ENCODE measurements at places on chromosomes 4 and X.

DNA sequence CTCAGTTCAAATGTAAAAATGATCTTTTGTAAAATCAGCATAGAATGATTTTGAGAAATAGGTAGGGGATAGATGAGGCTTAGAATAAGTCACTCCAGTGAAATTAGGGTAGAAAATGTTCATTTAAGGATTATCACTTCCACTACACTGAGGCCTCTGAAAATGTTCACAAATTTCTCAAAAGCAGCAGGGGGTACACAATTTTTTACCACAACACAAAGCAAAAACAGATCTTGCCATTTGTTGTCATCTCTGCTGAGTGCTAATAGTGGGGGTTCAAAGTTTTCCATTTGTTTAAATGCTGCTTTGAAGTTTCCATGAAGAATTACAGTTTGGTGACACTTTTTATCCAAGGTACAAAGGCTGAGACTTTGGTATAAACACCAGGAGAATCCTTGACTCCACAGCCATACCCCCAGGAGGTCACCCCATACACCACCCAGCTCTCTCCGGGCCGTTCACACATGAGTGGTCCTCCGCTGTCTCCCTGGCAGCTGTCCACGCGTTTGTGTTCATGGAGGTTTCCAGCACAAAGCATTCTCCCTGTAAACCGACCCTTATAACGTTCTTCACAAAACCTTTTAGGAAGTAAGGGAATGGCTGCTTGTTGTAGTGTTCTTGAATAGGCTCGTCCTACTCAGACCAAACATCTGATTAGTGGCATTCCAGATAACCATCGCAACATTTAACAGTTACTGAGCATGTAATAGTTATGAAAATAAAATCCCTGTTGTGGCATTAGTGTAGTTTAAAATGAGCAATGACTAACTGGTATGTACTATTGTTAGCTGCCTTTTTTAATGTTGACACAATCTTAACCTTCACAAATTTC is 71.0 kb downstream of the PRSS12 start:
- DNase-seq, result peak; percentile 37

- DNase-seq, result no peak
Observed at GRCh38 chrX:8815460-8816065, 14.4 kb upstream of the FAM9A start.

DNA sequence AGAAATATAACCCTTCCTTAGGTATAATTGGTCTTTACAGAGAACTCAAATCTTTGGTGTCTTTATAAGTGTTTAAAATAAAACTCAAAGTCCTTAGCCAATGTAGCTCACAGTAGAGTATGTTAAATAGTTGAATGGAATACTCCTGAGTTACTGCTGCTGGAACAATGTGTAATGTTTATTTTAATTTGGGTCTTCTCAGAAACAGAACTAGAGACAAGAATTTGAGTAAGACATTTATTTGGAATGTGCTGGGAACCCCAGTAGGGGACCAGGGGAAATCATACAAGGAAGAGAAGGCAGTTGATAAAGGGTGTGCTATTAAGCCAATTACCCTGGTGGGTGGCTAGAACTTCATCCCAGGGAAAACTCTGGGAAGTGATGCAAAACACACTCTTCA is 240.4 kb upstream of the LDB2 start:
- no peak for DNase-seq

DNA sequence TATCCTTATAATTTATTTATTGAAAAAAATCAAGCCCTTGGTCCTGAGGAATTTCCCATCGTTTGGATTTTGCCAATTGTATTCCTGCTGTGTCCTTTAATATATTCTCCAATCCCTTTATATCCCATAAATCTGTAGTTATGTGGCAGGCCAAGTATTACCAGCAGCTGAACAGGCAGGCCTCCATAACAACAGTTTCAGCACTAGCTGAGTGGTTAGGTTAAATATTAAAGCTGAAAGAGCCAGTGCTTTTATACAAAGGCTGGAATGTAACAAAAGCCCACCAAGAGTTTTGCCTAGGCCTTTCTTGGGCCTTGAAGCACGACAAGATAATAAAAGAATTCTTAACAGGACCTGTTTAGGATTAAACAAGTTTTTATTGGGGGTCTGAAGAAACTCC is 366.6 kb upstream of the GALNT7 start:
- no peak for DNase-seq

DNA sequence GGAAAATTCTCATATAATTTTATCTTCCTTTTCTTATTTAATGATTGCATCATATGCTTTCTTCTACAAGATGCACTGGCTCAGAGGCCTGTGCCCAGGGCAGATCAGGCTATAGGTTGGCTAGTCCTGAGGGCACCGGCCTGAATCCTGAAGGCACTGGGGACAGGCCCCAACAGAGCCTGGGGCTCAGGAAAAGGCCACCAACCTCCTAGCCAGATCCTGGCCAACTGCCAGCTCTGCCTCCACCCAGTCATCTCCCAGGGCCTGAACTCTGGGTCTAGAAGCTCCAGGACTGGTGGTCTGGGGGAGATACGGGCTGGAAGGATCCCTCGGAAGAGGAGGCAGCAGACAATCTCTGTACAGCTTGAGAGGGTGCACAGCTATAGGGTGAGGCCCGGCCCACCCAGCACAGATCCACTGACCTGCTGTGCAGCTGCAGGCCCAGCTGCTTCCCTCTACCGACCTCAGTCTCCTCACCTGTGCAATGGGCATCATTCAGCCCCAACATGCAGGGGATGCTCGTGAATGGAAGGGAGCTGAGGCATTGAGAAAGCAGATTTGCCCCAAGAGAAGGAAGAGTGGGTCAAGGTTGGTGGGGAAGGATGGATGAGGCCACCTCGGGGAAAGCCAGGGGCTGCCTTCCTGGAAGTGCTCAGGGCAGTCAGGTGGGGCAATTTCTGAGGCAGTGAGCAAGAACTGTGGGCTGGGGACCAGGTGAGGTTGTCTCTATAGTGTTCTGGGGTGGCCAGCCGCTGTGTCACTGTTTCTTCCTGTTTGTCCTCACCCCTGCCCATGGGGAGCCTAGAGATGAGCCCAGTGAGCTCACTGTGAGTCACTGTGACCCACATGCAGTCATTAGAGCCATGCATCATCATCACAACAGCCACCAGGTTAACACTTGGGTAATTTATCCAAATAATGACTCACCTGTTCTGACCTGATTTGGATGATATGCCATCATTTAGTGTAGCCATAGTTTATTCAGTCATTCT is 22.4 kb upstream of the XAGE2 start:
- no peak for DNase-seq

- DNase-seq, result no peak
Observed at GRCh38 chr4:114642173-114642780, 43.7 kb downstream of the UGT8 start.

- DNase-seq, result no peak
Observed at GRCh38 chr4:103074744-103075434, 1.7 kb downstream of the SLC9B2 start.
